ENCODE measurements at places on chromosomes 11 and 22. TPM values are rescaled to one million over a fixed set of nuclear protein-coding genes. Genes with fewer than 3 reads are reported as not detected.

The WNT7B gene
- polyA plus RNA-seq, result not detected

The ANO9 gene
- 15.5 TPM for polyA plus RNA-seq

The OR10S1 gene
- polyA plus RNA-seq, result not detected

The PARVG gene
- polyA plus RNA-seq, result 53.0 TPM

The OR52I1 gene
- polyA plus RNA-seq, result not detected

- no peak for DNase-seq
Observed at GRCh38 chr11:111759376-111759775, 6.8 kb downstream of the PPP2R1B start.

- no peak for DNase-seq
Observed at GRCh38 chr22:38802671-38803121, 8.8 kb upstream of the DNAL4 start.

GRCh38 chr11:125236072-125236825 lies 71.7 kb downstream of the PKNOX2 start:
- no peak for DNase-seq

- DNase-seq, result no peak
Observed at GRCh38 chr11:111344032-111344431, 35.0 kb downstream of the POU2AF1 start.

DNA sequence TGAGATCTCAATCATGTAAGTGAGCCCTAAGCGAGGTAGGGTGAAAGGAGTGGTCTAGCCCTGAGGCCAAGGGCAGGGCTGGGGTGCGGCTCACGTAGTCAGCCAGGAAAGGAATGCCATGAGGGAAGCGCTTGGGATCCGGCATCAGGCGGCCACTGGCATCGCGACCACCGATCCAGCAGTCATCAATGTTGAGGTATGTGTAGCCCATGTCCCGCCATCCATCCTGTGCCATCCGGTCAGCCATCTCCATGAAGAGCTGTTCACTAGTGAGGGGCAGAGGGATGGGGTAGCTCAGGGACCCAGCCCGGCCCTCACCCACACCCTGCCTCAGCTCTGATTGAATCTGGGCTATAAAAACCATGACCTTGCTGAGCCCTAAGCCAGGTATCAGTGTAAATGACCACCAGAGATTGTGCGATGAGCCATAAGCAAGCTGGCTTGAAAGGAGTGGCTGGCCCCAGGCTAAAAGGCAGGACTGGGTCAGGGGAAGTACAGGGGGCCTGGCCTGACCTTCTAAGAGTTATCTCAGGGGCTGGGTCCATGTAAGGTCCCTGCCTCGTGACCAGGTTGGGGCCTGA lies 2.9 kb downstream of the NAGA start:
- no peak for DNase-seq

GRCh38 chr22:27719535-27720227 lies 81.9 kb downstream of the MN1 start:
- DNase-seq, result no peak

GRCh38 chr22:33796494-33796893 lies 123.8 kb downstream of the LARGE1 start:
- DNase-seq, result no peak

DNA sequence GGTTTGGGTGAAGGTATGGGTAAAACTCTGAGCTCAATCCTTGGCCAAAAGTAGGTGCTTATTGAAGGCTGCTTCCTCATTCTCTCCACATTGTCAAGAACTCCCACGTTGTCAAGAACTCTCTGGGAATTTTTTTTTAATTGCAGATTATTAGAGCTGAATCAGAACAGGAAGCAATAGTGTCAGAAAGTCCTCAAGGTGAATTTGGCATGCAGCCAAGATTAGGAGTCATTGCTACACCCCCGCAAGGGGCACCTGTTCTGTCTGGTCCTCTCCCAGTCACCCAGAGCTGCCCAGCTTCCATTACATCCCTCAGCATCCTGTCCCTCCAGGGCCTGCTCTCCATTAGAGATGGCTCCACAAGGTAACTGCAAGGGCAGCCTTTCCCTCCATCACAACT lies 996.5 kb downstream of the OPCML start:
- no peak for DNase-seq

- no peak for DNase-seq
Observed at GRCh38 chr11:69132301-69132670, 23.4 kb upstream of the SMIM38 start.

GRCh38 chr11:92222701-92223100 lies 1.9 kb upstream of the FAT3 start:
- DNase-seq, result no peak

- peak; percentile 70 for DNase-seq
Observed at GRCh38 chr22:19756288-19757128, 4.1 kb upstream of the TBX1 start.

DNA sequence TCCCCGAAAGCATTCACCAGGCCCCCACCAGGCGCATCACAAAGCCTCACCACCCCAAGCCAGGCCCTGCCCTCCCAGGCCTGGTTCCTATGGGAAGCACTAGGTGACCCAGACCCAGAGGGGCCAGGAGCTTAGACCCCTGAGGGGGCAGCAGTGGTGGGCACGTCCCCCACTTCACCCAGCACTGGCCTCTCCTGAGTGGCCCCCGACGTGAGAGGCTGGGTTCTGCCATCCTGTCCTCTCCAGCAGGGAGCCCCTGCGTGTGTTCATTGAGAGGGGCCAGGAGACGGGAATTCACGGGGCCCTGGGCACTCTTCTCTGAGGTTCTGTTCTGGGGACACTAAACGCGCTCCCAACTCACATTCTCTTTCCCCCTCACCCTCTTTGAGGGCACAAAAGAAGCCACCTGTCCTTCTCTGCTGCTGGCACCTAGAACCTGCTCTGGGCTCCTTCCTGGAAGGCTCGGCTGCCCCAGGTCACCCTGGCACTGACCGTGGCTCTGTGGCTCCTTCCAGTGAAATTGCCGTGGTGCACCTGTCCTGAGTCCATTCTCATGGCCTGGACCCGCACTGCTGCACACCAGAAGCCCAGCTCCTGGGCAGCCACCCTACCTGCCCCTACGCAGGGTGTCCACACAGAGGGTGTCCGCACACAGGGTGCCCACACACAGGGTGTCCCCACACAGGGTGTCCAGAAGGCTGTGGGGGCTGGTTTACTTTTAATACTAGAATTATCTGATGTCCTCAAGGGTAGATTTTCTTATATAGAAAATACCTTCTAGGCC lies 12.2 kb downstream of the PTDSS2 start:
- DNase-seq, result no peak

- DNase-seq, result no peak
Observed at GRCh38 chr11:10651656-10652361, 41.7 kb downstream of the IRAG1 start.

- DNase-seq, result no peak
Observed at GRCh38 chr11:101182467-101182866, 52.9 kb upstream of the PGR start.

GRCh38 chr22:19130959-19131684 lies at the start of gene TSSK2:
TSSK2 (plus strand) TSS chr22:19131308; CDS start chr22:19131400, 92 bp downstream.
- no peak for DNase-seq

GRCh38 chr11:20599221-20600019 lies at the start of gene SLC6A5:
SLC6A5 (plus strand) TSS chr11:20599608; CDS start chr11:20599673, 65 bp downstream.
- no peak for DNase-seq
